ENCODE measurements at places on chromosomes 6 and 20.

DNA sequence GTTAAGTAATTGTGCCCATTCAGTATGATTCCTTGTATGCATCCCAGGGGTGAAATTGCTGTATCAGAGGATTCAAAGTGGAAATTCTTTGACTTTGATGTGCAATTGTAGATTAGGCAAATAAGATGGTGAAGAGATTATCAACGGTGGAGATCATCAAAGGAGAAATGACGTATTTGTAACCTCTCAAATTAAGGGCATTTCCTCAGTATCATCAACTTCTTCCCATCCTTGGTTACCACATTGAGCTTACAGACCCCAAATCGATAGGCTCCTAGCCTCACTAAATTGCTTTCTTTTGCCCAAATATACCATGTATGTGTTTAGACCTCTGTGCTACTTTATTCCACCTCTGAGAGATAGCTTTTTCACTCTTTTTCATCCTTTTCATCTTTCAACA is 213.1 kb upstream of the ZFP64 start:
- DNase-seq: no peak

GRCh38 chr6:107533415-107534059 is 43.6 kb downstream of the SOBP start:
- no peak for DNase-seq

GRCh38 chr6:2155206-2155605 is 90.2 kb downstream of the GMDS start:
- no peak for DNase-seq

DNA sequence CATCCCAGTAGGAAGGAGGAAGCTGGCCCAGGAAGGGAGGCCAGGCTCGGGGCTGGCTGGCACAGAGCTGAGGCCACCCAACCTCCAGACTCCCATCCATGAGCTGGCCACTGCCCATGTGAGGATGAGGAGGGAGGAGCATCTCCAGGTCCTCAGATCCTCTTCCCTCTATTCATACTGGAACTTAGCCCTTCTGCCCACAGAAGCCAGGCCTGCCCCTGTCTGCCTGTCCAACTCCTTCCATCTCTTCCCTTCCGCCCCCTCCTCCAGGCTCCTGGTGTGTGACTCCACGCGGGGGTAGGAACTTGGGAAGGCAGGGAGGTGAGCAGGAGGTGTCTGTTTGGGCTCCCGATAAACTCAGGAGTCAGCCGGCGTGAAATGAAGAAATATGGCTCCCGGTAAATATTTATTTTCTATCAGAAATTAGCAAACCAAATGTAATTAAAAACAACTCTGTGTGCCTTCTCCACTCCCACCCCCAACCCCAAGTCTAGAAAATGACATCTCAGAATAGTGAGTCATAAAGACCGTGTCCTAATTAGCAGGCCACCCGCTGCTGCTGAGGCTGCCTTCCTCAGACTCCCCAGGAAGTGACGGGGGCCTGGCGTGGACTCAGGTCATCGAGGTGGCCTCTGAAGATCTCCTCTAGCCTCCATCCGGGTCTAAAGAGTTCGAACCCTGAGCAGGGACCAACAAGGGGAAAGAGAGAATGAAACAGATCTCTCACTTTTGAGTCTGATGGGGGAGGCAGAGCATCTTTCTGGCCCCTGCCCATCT is 81.9 kb downstream of the MDGA1 start:
- no peak for DNase-seq

- DNase-seq: no peak
These were observed 437 bp upstream of the CDKAL1 start for GRCh38 chr6:20533746-20534294.

- DNase-seq: no peak
These were observed 259.9 kb downstream of the GMPR start for GRCh38 chr6:16498237-16498636.

- no peak for DNase-seq
These were observed 41.8 kb downstream of the FYN start for GRCh38 chr6:111831408-111831807.

DNA sequence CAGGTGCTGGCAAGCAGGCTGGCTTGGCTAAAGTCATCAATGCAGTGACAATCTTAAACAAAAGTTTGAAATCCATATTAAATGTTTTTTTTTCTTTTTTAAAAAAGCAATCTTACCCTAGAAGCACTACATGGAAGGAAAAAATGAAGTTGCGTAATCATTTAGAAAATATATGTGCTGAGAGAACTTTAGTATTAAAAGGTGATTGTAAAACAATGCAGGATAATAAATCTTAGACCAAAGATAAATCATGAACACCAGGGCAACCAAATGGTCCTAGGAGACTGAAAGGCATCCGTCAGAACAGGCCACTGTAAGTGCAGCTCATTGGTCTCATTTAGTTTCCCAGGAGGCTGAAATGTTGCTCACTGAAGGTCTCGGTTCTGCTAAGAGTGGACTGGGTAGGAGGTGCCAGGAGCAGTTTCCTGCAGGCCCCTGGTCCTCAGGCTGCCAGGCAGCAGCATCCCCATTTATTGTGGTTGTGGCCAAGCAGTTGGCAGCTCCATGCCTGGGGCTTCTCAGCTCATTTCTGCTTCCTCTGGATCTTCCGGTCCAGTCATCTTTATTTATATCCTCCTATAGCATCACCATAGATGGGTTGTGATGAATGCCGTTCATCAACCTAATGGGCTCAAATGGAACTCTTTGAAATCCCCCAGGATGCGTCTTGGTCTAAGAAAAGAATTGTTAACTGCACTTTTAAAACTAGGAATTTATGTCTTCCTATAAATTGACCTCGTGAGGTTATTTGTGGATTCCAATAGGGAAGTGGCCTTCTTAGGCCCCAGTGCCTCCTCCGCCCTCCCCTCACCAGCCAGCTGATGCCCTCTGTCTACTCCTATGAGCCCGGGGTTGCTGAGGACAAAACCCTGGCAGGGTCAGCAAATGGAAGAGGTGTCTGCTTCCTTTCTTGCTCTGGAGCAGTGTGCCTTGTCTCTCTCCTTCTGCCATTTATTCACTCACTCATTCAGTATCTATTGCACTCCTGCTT is 269.0 kb downstream of the UST start:
- DNase-seq: no peak

DNA sequence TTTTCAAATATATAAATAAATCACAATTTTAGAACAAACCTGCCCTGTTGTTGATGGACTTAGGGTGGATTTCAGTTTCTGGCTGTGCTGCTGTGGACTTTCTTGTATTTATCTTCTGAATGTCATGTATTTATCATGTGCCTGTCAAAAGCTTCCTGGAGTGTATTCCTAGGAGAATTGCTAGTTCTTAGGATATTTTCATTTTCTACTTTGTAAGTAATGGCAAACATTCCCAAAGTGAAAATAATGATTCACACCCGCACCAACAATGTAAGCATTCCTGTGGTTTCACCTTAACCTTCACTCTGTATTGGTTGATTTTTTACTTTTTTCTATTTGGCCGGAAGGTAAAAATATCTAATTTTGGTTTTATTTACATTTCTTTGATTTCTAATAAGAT is 387.8 kb downstream of the SMOC2 start:
- DNase-seq: no peak

GRCh38 chr20:43658069-43658722 is 8.7 kb upstream of the MYBL2 start:
- no peak for DNase-seq

DNA sequence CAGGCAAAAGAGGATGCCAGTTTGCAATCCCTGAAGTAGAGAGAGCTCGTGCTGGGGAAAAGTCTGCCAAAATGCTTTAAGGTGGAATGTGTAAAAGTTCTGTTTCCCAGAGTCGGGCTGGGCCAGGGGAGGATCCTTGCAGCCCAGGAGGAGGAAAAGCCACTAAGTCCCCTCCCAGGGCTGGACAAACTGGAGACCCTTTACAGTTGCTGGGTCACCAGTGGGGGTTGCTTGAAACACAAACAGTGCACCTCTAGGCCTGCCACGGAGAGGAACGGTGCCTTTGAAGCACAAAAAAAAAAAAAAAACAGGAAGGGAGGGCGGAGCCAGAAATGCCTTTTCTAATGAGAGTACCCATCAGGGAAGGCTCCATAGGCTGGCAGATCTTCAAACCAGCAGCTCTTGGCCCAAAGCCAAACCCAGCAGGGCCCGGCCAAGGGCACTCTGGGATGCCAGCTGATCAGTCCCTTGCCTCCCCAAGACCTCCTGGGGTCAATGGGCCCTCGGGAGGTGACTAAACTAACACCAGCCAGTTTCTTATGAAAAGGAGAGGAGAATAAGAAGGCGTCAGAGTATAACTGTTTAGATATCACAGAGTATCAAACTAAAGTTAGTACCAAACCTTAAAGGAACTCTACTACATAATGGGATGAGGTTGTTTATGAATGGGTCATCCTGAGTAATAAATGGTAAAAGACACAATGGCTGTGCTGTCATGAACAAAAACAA is 23.7 kb downstream of the HLA-A start:
- DNase-seq: peak; percentile 30
